ENCODE measurements at places on chromosomes 13 and 19.

GRCh38 chr19:52536448-52536800 lies 9.0 kb downstream of the ZNF808 start:
- DNase-seq, result peak; percentile 49

DNA sequence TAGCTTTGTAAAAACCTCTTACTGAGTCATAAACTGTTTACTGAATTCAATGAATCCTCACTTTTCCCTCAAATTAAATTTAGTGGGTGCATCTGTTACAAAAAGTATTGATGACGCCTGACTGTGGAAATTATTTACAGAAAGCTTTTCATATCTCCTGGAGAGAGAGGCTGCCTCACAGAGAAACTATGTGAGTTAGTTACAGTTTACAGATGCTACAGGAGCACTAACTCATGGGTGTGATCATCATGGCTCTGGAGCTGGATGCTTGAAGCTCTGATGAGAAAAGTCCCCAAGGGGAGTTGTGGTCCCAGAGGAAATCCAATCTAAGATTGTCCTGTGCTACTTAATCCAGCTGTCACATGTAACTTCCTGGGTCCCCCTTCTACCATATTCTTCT lies 590.8 kb downstream of the LMO7 start:
- DNase-seq, result no peak

GRCh38 chr13:47100214-47100853 lies 203.5 kb upstream of the HTR2A start:
- no peak for DNase-seq

- no peak for DNase-seq
Measured at GRCh38 chr13:55632402-55632801, 1508.3 kb upstream of the PRR20A start.

GRCh38 chr13:55615081-55615480 lies 1525.6 kb upstream of the PRR20A start:
- DNase-seq, result no peak

GRCh38 chr19:6963937-6964336 lies 57.3 kb downstream of the MBD3L2B start:
- peak; percentile 8 for DNase-seq

DNA sequence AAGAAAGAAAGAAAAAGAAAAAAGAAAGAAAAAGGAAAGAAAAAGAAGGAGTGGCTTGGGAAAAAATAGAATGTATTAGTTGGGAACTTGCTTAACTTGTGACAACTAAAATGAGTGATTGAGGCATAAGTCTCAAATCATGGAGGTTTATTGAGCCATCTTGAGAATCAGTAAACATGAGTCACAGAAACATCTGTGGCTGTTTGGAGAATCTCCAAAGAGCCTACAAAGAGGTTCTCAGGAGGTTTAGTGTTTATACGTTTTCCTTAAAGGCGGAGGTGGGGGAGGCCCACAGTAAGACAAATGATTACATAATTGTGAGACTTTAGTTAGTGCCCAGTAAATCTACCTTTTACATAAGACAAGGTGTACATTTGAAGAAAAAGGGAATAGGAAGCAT lies 38.6 kb downstream of the WDR87 start:
- no peak for DNase-seq

GRCh38 chr13:27004866-27005265 lies 166.7 kb downstream of the USP12 start:
- DNase-seq, result no peak

DNA sequence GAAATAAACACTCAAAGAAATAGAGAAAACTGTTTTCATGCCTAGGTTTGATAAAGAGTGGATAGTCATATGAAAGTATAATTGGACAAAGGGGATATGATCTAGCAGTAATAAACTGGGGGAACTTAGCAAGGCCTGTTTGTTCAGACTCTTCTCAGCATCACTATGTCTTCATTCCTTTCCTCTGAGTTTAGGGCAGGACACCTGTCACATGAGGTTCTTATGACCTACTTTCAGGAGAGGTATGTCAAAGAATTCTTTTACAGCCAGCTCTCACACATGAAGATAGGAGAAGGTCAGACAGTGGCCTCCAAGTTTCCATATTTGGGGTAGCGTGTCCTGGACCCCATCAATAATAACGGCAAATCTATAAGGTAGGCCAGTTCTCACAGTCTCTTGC lies 11.4 kb upstream of the RFXAP start:
- DNase-seq, result no peak

- no peak for DNase-seq
Measured at GRCh38 chr19:36152352-36153091, at the start of gene COX7A1. Gene COX7A1, minus strand, starts transcription at chr19:36152447. Its CDS starts 40 bp downstream, at chr19:36152407.

DNA sequence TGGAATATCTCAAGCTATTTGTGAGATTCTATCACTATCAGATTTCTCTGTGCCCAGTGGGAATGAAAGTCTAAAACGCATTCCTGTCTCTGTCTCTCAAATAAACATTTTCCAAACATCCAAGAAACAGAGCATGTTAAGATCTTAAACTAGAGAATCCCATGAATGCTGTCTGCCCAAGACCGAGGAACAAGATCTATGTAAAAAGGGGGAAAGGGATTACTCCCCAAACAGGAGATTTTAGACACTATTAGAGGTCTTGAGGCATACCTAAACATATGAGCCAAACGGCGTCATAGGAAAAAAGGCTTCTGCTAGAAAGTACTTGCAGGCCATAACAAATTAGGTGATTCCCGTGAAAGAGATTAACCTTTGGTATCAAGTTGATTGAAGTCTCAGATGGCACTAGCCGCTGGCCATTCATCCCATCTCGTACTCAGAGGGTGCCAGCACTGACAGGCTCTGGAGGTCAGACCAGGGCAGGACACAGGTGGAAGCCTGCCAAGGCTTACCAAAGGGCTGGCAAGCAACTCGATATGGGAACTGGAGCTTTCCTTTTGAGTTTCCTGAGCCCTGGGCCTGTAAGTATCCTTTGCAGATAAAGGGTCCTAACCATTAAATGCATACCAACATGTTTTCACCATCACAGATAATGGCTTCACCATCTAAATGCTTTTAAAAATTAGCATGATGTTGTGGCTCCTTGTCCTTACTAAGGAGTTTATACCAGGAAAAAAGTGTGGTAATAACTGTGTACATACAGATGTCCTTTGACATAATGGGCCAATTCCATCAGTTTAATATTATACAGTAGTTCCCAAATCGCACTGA lies 225.2 kb downstream of the FOXO1 start:
- no peak for DNase-seq

- DNase-seq, result no peak
Measured at GRCh38 chr19:3423183-3423829, 56.9 kb downstream of the NFIC start.

DNA sequence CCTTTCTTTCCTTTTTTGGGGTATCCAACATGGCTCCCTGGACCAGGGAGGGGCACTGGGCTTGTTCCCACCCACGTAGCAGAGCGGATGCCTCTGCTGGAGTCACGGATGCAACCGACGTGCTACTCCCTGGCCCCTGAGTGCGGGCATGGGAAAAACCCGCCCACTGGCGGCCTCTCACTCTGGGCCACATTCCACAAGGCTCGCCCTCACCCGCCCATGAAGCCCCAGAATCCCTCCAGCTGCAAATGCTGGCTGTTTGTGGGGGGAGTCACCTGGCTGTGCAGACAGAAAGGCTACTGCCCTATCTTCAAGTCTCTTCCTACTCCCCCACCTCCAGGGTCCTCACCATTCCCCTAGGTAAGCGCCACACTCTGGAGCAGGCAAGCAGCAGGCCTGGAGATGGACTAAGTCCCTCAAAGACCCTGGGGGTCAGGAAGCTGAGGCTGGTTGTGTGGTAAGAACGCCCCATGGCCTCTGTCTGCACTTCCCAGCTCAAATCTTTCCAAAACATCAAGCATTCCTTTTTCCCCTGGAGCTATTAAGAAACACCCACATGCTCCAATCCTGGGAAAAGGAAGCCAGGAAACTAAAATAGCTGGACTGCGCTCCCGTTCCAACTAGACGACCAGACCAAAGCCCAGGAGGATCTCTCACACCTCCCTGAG lies 17.9 kb upstream of the EPHX3 start:
- no peak for DNase-seq

DNA sequence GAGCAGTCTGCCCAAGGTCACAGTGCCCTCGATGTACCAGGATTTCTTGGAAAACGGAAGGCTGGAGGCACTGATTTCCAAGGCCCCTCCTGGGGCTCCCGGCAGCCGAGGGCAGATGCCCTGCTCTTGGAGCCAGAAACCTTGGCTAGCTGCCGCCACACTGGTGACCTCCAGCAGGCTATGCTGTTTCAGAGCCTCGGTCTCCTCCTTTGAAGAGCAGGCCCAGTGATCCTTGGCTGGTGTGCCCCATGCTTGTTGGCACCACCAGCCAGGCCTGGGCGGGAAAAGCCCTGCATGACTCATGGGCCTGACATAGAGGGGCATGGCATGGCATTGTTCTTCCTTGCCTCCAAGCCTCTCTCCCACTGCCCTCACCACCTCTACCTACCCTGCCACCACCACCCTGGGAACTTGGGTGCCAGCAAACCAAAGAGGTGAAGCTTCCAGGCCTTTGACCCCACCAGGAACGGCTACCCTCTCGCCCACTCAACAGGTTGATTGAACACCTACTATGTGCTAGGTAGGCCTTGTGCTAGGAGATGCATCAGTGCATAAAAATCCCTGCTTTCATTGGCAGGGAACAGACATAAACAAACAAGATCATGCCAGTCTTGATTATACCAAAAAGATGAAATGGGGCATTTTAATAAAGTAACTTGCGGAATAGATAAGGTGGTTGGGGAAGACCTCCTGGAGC lies 1.6 kb upstream of the CLEC11A start:
- DNase-seq, result no peak

DNA sequence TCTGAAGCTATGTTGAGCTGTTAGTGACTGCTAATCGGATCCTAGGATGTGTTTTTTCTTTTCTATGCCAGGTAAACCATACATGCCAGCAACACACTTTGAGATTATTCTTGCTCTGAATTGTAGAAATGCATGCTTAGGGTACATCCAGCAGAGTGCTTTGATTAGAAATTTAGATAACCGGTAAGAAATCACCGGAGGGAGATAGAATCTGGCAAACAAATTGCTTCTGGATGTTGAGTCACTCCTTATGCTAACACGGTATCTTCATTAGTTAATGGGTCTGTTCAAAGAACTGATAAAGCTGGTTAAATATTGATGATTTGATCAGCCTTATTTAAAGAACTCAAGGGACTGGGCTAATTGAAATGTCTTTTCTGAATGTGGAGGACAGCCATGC lies 85.1 kb upstream of the SIAH3 start:
- no peak for DNase-seq

GRCh38 chr19:41398050-41398418 lies 416 bp downstream of the BCKDHA start:
- DNase-seq, result no peak

DNA sequence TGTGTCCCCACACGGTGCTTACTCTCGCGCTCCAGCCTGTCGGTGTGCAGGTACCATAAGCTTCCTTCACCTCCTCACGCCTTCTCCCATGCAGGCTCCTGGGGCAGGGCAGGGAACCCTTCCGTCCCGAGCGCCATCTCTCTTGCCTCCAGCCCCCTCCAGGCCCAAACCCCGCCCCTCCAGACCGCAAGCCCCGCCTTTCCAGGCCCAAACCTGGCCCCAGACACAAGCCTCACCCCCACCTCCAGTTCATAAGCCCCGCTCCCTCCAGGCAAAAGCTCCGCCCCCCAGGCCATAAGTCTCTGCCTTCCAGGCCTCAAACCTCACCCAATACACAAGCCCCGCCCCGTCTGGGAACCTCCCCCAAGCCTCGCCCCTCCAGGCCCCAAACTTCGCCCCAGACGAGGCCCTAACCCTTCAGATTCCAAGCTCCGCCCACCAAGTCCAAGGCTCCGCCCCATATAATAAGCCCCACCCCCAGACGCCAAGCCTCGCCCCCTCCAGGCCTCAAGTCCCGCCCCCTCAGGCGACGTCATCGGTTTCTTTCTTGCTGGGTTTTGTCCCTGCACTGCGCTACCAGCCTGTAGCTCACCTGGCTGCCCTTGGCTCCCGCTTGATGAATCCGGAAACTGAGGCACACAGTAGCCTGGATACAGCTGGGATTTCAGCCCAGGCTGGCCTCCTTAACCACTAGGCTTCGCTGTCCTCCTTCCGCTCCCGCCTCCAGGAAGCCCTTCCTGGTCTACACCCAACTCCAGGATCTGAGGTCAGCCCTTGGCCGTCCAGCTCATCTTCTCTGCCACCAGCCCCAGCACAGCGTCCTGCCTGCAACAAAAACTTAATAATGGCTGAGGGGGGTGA lies 16.1 kb downstream of the MKNK2 start:
- peak; percentile 73 for DNase-seq

GRCh38 chr19:35379992-35380391 lies 9.1 kb downstream of the GPR42 start:
- no peak for DNase-seq

DNA sequence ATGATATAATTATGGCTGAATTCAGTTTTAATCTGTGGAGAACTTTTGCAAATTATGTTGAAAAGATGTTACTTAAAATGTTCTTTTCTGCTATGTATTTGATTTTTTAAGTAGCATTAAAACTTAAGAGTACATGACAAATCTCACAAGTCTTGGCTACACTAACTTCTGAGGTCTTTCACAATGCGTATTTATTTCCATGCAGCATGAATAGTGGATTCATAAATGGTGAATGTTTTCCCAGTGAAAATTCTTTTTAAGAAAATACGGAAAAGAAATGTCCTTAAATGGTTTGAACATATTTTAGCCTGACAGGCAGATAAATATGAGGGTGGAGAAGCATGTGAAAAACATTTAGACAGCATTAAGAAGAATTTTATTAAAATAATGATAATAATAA lies 30.2 kb downstream of the GARRE1 start:
- no peak for DNase-seq

DNA sequence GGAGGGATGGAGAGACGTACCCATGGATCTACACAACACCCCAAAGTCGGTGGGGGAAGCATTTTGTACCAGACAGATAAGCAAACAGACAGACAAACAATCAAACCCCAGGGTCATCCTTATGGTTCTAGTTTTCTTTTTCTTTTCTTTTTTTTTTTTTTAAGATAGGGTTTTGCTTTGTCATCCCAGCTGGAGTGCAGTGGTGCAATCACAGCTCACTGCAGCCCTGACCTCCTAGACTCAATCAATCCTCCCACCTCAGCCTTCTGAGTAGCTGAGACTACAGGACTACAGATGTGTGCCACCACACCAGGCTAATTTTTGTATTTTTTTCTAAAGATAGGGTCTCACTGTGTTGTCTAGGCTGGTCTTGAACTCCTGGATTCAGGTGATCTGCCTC lies 17.9 kb upstream of the FBL start:
- no peak for DNase-seq

All from CD4-positive, alpha-beta T cell treated with Interleukin-1 beta for 1 hour (primary cell).